IMR-90 (cell line): ENCODE measurements at places on chromosomes 3 and 15. TPM values are rescaled to one million over a fixed set of nuclear protein-coding genes. Genes with fewer than 3 reads are reported as not detected.
A peak's percentile ranks its signal among the peaks of the same experiment; 100 is the strongest.

GRCh38 chr3:17032407-17033034 is 147.8 kb downstream of the PLCL2 start:
- no peak overlapping the region for H3K4me3 ChIP-seq
- H3K4me1 ChIP-seq, result no peaks in the 10 kb centered on the region
- no peak overlapping the region for H3K27ac ChIP-seq
- DNase-seq, result peak; percentile 36
- H3K27me3 ChIP-seq, result no peaks in the 10 kb centered on the region
- no peaks in the 10 kb centered on the region for H3K36me3 ChIP-seq

- H3K27ac ChIP-seq, result no peak overlapping the region
- H3K4me1 ChIP-seq, result no peaks in the 10 kb centered on the region
- H3K36me3 ChIP-seq, result no peaks in the 10 kb centered on the region
- H3K27me3 ChIP-seq, result peaks cover 58% of the 10 kb centered on the region
- H3K4me3 ChIP-seq, result no peak overlapping the region
These were observed 33.7 kb downstream of the HCN4 start for GRCh38 chr15:73335026-73335425.

- no peaks in the 10 kb centered on the region for H3K36me3 ChIP-seq
- H3K4me3 ChIP-seq, result peak overlapping the region; percentile 54
- DNase-seq, result no peak
- H3K27ac ChIP-seq, result peak overlapping the region; percentile 86
- H3K4me1 ChIP-seq, result peaks cover 29% of the 10 kb centered on the region
These were observed 821 bp upstream of the MAGI1 start for GRCh38 chr3:66039590-66039887.

ECE2 gene
- not detected in 2 replicates for total RNA-seq

GRCh38 chr3:110576960-110577359 is 494.7 kb upstream of the NECTIN3 start:
- no peaks in the 10 kb centered on the region for H3K27me3 ChIP-seq
- H3K36me3 ChIP-seq, result no peaks in the 10 kb centered on the region
- peak; percentile 92 for DNase-seq
- peak overlapping the region; percentile 74 for H3K27ac ChIP-seq
- H3K4me3 ChIP-seq, result no peak overlapping the region

DNA sequence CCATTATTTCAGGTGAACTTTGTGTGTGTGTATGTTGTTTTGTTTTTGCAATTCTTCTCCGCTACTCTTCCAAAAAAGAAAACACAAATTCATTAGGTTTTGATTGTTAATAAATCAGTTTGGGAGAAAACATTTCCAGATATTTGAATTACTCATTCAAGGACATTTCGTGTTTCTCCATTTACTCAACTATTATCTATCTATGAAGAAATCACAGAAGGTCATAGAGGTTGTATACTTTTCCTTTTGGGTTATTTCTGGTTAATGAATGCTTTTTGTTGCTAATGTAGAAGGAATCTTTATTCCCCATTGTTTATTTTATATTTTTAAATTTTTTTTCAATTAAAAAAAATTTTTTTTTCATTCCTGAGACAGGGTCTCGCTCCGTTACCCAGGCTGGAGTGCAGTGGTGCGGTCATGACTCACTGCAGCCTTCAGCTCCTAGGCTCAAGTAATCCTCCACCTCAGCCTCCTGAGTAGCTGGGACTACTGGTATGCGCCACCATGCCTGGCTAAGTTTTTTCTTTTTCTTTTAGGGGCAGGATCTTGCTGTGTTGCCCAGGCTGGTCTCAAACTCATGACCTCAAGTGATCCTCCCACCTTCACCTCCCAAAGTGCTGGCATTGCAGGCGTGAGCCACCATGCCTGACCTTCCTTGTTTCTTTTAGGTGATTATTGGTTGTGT is 28.4 kb downstream of the IGF1R start:
- peaks cover 10% of the 10 kb centered on the region for H3K4me1 ChIP-seq
- no peaks in the 10 kb centered on the region for H3K27me3 ChIP-seq
- no peaks in the 10 kb centered on the region for H3K36me3 ChIP-seq
- DNase-seq, result no peak

SV2B gene
- not detected in 2 replicates for total RNA-seq

DNA sequence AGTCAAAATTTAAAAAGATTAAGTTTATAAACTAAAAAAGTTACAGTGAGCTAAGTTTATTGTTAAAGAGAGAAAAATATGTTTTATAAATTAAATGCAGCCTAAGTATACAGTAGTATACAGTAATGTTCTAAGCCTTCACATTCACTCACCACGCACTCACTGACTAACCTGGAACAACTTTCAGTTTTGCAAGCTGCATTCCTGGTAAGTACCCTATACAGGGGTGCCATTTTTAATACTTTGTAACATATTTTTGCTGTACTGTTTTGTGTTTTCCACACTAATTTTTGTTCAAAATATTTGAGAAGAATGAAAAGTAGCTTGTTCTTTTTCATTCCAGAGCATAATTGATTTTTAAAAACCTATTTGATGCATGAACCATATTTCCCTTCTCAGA is 524.9 kb downstream of the RBMS3 start:
- H3K27ac ChIP-seq, result no peak overlapping the region
- no peaks in the 10 kb centered on the region for H3K27me3 ChIP-seq
- H3K36me3 ChIP-seq, result no peaks in the 10 kb centered on the region
- peak; percentile 59 for DNase-seq
- H3K4me3 ChIP-seq, result no peak overlapping the region

- H3K4me1 ChIP-seq, result no peaks in the 10 kb centered on the region
- no peak for DNase-seq
- no peak overlapping the region for H3K4me3 ChIP-seq
- no peak overlapping the region for H3K27ac ChIP-seq
These were observed 7.7 kb upstream of the KY start for GRCh38 chr3:134658555-134658954.

GRCh38 chr15:88956906-88957305 is 43.7 kb upstream of the MFGE8 start:
- no peaks in the 10 kb centered on the region for H3K36me3 ChIP-seq
- H3K4me1 ChIP-seq, result peaks cover 2% of the 10 kb centered on the region; the same call in 1 of the 2 replicates
- no peak overlapping the region for H3K4me3 ChIP-seq
- H3K27ac ChIP-seq, result no peak overlapping the region

ACAN gene
- 0.54 and 0.56 TPM in 2 replicates for total RNA-seq

GRCh38 chr3:109268181-109268580 is 48.1 kb downstream of the DPPA2 start:
- no peaks in the 10 kb centered on the region for H3K27me3 ChIP-seq
- H3K4me1 ChIP-seq, result no peaks in the 10 kb centered on the region
- no peak for DNase-seq
- H3K36me3 ChIP-seq, result no peaks in the 10 kb centered on the region
- H3K27ac ChIP-seq, result no peak overlapping the region

DNA sequence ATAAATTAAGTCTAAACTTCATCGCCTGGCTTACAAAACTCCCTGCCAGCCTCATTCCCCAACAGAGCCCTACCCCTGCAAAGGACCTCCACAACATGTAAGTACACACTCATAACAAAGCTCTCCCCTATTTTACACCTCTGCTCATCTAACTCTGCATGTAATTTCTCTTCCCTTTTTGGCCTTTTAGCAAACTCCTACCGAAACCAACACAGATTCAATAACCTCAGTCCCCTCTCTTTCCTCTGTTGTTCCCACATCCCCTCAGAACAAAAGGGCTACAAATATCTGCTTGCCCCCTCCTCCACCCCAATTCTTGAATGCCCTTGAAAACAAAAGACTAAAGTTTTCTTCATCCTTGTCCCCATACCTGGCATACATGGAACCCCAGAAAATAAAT is 662 bp downstream of the UBL7 start:
- H3K27me3 ChIP-seq, result no peaks in the 10 kb centered on the region
- DNase-seq, result no peak
- H3K4me3 ChIP-seq, result peak overlapping the region; percentile 84
- no peak overlapping the region for H3K27ac ChIP-seq
- peaks cover 6% of the 10 kb centered on the region; the same call in 1 of the 2 replicates for H3K4me1 ChIP-seq
- H3K36me3 ChIP-seq, result peaks cover 4% of the 10 kb centered on the region; the same call in 1 of the 2 replicates

ACTC1 gene
- total RNA-seq, result 0.83 and 1.1 TPM in 2 replicates

DNA sequence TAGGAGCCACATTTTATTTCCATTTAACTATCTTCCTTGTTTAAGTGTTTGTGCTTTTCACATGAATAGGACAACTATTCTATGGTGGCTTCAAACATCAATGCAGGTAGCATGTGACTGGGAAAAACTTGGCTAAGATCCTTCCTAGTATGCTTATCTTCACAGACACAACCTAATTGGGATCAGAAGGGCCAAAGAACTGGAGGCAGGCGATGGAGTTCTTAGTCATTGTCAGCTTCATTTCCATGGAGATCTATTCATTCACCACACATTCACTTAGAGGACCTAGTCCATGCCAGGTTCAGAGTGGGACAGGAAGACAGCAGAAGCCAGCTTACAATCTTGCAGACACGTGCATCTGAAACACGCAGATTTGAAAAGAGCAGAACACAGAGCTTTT is 277.5 kb upstream of the PPP2R3A start:
- no peak overlapping the region for H3K4me3 ChIP-seq
- no peaks in the 10 kb centered on the region for H3K27me3 ChIP-seq
- no peak for DNase-seq
- no peak overlapping the region for H3K27ac ChIP-seq

GATA2 gene
- 2.2 and 2.8 TPM in 2 replicates for total RNA-seq

- H3K4me3 ChIP-seq, result no peak overlapping the region
- no peak overlapping the region for H3K27ac ChIP-seq
- H3K4me1 ChIP-seq, result peaks cover 12% of the 10 kb centered on the region
These were observed 107.4 kb downstream of the LRIG1 start for GRCh38 chr3:66393333-66394005.

DNA sequence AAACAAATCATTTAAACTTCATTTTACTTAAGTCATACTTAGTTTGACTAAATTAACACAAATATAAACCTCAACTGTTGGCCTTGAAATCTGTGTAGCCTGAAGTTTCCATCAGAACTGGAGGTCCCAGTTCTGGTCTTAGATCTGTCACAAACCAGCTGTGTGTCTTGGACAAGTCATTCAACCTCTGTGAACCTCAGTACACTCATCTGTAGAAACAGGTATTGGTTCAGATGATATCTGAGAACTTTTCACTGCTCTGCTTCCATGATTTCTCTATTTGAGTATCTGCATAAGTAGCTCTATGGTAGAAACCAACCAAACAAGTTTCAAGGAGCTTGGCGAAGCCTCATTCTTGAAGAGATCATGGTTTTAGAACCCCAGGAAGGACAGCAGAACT is 60.4 kb upstream of the SLC2A2 start:
- no peak overlapping the region for H3K27ac ChIP-seq
- peaks cover 5% of the 10 kb centered on the region for H3K36me3 ChIP-seq
- peaks cover 10% of the 10 kb centered on the region for H3K4me1 ChIP-seq

DNA sequence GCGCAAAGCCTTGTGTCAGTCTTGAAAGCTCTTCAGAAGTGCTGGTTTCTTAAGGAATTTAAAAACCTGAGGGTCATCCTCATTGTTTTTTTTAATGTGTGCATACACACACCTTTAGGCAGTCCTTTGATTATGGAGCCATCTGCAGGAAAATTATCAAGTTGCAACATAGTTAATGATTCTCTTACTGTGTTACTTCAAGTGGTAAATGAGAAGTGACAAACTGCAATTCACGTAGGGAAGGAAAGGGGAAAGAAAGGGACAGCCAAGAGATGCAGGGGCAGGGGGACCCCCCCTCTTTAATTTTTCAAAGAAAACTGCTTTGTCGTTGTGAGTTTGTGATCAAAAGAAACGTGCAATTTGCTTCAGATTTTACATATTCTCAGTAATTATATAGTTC is 162.4 kb upstream of the CGNL1 start:
- no peak overlapping the region for H3K4me3 ChIP-seq
- peak; percentile 67 for DNase-seq
- H3K36me3 ChIP-seq, result no peaks in the 10 kb centered on the region

DNA sequence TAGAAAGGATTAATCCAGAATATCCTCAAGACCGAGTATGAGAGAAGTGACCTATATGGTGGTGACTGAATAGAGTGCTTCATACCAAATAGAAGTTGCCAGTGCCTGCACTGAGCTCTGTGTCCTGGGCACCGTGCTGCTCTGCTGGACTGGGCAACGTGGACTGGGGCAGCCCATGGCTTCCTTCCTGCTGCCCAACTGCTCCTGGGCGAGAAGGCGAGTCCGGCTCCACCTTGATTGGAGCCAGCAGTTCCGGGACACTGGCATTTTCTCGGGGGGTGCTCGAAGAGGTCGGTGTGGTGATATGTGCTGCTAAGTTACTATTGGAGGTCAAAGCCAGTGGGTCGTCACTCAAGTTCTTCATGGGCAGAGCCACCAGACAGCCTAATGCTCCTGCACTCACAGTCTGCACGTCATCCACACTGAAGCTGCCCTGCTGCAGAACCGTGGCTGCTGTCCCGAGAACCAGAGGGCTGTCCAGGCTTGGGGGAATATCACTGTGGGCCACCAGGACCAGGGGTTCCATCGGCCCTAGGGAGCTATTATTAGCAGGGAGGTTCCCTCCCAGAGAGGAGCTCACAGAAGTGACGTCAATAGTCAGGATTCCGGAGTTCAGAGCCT is 14.1 kb downstream of the ZXDC start:
- H3K27ac ChIP-seq, result no peak overlapping the region
- no peak overlapping the region for H3K4me3 ChIP-seq
- no peaks in the 10 kb centered on the region for H3K27me3 ChIP-seq
- H3K36me3 ChIP-seq, result peaks cover 71% of the 10 kb centered on the region
- no peak for DNase-seq

- no peak for DNase-seq
- H3K27ac ChIP-seq, result no peak overlapping the region
- H3K4me3 ChIP-seq, result no peak overlapping the region
- H3K4me1 ChIP-seq, result no peaks in the 10 kb centered on the region
- no peaks in the 10 kb centered on the region; the same call in 1 of the 2 replicates for H3K27me3 ChIP-seq
These were observed 3.6 kb upstream of the DAZL start for GRCh38 chr3:16608816-16609215.

ITIH4 gene
- total RNA-seq, result 0.28 and 0.36 TPM in 2 replicates

DNA sequence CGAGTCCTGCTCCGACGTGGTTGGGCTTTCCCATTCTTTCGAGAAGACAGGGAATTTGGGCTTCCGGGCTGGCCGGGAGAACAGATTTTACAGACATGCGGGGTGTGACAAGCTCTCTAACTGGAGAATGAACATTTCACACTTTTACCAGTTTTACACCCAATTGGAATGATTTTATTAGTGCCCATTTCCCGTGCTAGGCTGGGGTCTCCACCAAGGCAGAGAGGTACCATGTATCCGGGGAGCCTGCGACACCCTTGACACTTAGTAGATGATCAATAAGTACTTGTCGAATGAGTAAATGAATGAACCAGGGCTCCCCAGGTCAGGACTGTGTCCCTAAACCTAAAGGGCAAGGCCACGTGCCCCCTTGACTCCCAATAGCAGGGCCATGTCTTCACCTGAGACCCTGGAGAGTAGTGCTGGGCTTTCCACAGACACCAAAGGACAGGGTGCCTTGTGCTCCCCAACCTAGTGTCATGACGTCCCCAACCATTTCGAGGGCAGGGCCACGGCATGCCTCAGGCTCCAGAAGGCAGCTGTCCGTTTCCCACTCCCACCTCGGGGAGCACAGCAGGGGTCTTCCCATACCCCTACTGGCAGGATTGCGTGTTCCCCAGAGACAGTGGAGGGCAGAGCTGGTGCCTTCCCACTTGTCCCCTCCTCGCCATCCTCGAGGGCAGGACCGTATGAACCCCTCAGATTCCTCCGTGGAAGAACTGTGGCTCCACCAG is 679 bp upstream of the MYD88 start:
- H3K27ac ChIP-seq, result peak overlapping the region; percentile 78
- H3K27me3 ChIP-seq, result no peaks in the 10 kb centered on the region
- peaks cover 31% of the 10 kb centered on the region for H3K36me3 ChIP-seq
- no peak for DNase-seq
- peaks cover 13% of the 10 kb centered on the region for H3K4me1 ChIP-seq
